ENCODE measurements at places on chromosomes 1 and 21. TPM values are rescaled to one million over a fixed set of nuclear protein-coding genes. Genes with fewer than 3 reads are reported as not detected.

DNA sequence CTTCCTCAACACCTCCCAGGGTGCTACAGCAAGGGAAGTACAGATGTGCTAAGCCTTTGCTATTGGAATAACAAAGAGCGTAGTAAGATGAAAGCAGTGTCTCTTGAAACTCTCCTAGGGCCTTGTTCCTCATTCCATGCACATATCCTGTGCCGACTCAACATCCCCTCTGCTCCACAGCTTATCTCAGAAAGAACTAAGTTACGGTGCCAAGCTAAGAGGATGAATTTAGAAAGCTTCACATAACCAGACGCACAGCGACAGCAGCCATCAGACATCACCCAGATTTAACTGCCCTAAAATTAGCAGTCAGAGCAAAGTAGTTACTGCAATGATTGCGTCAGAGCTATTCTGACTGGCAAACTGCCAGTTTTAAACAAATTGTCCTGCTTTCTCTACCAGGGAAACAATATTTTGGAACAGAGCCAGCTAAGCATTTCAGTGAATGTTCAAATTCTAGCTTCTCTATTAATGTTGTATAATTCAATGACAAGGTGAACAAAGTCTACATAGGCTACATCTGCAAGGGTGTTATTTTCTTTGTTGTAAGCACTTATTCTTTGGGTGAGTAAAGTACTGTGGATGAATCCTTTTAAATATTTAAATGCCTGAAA is 9.5 kb downstream of the SIPA1L2 start:
- DNase-seq = peak; percentile 65

DNA sequence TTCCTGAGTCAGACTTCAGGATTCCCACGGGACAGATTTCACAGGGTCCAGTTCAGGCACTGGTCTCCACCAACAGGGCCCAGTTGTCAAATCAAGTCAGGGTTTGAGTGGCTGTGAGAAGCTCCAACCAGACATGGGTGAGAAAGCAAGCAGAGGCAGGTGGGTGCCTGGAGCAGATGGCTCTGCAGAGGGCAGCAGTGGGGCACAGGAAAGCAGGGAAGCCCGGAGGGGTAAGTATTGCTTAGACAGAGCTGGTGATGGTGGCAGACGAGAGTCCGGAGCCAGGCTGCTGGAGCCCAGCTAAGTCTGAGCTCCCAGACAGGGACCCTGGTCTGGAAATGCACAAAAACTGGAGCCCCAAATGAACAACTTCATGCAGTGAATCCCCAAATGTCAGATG is 40.4 kb downstream of the RIMS3 start:
- peak; percentile 48 for DNase-seq

DNA sequence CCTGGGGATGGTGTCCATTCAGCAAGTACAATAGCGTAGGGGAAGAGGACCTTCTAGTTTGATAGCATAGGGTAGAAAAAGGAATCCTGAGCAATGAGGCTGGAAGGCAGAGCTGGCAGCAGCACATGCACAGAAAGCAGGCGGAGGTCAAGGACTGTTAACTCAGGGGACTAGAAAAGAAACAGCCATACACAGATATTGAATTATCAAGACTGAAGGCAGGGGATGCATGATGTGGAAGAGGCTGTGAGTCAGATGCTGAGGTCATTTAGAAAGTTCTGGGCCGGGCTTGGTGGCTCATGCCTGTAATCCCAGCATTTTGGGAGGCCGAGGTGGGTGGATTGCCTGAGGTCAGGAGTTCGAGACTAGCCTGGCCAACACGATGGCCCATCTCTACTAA is 65.6 kb downstream of the OPTC start:
- peak; percentile 86 for DNase-seq

Gene SPRR2E
- not detected for total RNA-seq

DNA sequence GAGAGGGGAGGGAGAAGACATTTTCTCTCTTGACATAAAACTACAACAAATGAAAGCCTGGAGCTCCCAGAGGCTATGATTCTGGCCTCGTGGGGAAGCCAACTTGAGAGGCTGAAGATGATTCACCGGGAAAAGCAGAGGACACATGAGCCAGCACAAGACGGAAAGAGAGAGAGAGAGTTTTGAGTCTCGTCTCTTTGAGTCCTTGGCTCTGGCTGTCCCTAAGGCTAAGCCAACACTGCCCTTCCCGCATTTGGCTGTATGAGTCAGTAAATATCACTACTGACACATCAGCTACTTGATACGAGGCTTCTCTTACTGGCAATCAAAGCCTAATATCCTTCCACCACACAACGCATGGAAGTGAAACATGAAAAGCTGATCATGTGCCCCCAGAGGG is 95.5 kb downstream of the GRIK3 start:
- peak; percentile 26 for DNase-seq

GRCh38 chr1:243313635-243314536 is 58.0 kb downstream of the SDCCAG8 start:
- DNase-seq = no peak

GRCh38 chr1:158098256-158098655 is 82.4 kb upstream of the CD1D start:
- DNase-seq = no peak

GRCh38 chr1:29452463-29453230 is 216.3 kb downstream of the PTPRU start:
- DNase-seq = no peak

Gene EDARADD
- total RNA-seq = 1.2 TPM

DNA sequence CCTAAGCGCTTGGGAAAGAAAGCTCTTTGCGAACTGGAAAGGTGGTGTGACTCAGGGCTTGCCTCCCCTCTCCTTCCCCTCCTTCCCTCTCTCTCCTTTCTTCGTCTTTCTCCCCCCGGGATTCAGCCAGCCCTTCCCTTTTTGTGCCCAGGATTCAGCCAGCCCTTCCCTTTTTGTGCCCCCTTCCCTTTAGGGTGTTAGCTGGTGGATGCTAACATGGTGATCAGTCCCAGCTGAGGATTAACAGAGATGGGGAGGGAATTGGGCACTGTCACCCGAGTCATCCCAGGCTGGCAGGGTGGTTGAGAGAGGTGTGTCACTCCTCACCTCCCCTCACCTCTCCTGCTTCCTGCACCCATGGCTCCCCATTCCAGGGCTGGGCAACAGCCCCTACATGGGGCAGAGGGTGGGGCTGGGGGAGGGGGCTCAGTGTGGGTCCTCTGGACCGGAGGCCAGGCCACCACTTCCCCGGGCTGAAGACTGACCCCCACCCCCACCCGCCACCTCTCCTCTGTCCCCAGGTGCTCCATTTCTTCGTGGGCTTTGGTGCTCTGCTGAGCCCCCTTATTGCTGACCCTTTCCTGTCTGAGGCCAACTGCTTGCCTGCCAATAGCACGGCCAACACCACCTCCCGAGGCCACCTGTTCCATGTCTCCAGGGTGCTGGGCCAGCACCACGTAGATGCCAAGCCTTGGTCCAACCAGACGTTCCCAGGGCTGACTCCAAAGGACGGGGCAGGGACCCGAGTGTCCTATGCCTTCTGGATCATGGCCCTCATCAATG is 51.5 kb downstream of the ELK4 start:
- DNase-seq = no peak

DNA sequence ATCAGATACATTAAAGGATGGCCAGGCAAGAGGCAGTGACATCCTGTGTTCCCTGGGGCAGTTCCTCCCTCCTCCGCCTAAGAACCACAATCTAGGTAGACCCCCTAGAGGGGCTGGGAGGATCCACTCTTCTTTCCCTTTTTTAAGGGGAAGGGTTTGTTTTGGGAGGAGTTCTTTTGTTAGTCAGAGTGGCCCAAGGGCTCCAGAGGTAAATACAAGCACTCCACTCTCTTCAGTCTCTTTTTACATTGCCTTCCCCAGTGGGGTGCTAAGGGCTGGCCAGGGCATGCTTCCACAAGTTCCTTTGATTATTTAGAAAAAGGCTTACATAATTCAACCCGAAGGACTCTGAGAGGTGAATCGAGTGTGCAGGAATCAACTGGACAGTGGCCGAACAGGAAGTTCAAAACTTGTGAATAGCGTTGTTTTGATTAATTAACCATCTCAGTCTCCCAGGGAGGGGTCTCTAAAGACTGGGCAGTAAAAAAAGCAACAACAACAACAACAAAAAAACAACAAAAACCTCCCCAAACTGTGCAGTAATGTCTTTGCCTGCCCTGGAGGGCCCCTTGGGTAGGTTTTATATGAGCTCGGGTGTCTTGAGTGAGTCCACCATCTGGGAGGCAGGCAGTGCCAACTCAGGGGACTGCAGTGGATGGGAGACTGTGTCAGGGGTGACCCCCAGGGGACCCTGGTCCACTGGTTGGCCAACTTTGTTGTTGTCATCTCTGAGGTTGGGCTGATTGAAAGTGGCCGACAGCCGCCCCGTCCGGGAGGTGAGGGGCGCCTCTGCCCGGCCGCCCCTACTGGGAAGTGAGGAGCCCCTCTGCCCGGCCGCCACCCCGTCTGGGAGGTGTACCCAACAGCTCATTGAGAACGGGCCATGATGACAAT is 33.2 kb upstream of the ENO1 start:
- peak; percentile 32 for DNase-seq

GRCh38 chr1:193905288-193906085 is 719.1 kb upstream of the B3GALT2 start:
- DNase-seq = peak; percentile 81

Gene PGBD5
- 0.98 TPM for total RNA-seq

DNA sequence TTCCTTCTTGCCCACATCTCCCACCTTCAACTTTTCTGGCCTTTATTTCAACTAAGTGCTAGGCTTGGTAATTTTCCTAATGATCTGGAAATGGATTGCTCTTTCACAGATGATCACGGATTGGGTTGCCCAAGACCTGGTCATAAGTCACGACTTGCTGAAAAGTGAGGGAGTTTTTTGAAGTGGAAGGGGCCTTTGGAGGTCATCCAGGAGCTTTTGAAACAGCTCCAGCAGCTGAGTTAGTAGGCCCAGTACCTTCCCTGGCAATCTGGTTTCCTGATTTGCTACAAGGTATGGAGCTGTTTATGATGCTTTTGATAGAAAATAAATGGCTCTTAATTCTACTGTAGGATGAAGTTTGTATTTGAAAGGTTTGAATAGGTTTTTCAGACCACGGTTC is 20.4 kb downstream of the GREM2 start:
- no peak for DNase-seq

Gene AMY2B
- not detected for total RNA-seq

GRCh38 chr21:33916200-33916567 is 580 bp upstream of the ATP5PO start:
- DNase-seq = no peak

- no peak for DNase-seq
These were observed 1.8 kb downstream of the BCAN start for GRCh38 chr1:156643778-156644092.

DNA sequence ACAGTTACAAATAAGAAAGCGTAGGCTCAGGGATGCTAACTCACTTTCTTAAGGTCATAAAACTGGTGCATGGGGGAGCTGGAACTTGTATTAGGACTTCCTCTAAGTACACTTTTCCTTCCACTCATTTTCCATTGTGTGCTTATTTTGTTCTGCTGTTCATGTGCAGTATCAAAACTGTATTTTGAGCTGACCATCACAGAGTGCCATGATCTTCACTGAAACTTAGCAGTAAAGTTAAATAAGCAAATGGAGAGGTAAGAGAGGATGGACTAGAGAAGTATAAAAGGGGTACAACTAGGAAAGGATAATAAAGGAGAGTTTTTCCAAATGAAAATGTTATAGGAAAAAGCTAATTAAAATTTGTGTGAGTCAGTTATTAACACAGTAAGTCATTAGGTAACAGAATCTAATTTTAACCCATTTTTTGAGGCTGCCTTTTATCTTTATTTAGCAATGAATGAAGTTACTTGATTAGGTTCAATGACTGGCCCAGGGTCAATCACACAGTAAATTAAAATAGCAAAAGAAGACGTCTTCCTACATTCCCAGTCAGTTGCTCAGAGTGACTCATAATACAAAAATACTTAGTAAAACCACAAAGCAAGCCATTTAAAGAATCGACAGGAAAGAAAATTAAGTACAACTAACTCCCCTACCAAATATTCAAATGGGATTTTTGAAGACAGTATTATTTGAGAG is 165.8 kb upstream of the C1orf105 start:
- DNase-seq = peak; percentile 94

Gene LCE2B
- not detected for total RNA-seq

DNA sequence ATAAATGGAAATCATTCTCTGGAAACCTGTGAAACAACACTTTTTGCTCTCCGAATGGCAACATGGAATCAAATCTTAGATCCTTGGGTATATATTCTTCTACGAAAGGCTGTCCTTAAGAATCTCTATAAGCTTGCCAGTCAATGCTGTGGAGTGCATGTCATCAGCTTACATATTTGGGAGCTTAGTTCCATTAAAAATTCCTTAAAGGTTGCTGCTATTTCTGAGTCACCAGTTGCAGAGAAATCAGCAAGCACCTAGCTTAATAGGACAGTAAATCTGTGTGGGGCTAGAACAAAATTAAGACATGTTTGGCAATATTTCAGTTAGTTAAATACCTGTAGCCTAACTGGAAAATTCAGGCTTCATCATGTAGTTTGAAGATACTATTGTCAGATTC is 45.7 kb downstream of the PTGFR start:
- peak; percentile 82 for DNase-seq

Gene FAM167B
- 0.20 TPM for total RNA-seq

- peak; percentile 50 for DNase-seq
These were observed 42.3 kb downstream of the NEK7 start for GRCh38 chr1:198199105-198199504.

Gene UTS2
- not detected for total RNA-seq

DNA sequence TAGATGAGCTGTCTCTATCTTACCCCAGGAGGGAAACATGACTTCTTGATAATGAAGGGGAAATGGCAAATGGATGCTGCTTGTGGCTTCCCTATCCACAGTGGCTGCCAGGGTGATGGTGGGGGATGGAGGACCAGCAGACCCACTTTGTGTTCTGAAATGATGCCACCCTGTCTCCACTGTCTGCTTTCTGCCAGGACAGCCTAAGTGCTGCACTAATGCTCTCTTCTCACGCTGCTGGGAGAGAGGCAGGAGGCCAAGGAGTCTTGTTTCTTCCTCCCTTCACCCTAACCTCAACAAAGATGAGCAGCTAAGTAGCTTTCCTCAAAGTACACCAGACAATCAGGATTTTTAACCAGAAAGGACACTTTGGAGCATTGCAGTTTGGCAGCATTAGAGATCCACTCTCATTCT is 36.6 kb downstream of the XCL1 start:
- DNase-seq = no peak

DNA sequence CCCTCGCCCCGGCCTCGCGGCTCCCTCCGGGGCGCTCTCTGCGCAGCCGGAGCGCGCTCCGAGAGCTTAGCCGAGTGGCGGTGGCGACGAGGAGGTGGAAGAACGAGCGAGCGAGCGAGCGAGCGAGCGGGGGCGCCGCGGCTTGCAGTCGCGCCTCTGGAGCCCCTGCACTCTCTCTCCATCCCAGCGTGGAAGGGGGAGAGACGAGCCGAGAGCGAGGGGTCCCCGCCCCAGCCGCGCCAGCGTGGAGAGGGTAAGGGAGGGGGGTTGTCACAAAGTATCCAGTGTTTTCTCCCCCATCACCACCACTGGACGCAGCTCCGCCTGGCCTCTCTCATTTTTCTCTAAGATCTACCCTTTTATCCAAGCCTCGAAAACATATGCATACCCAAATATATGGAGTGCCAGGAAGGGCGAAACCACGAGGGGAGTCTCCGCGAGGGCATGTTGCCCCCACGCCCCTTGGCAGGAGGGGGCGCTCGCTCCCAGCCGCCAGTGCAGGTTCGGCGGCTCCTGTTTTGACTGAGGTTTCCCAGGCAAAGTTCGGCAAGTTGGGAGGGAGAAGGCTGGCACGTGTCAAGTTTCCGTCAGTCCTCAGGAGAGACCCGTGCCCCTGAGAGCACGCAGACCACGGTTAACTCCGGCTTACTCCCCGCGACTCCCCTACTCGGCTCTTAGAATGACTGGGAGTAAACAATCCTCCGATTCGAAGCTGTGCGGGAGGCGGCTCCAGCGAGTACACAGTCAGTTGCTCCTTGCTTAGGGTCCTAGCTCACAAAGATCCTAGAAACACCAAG is 569 bp upstream of the DAB1 start:
- DNase-seq = peak; percentile 39

- no peak for DNase-seq
These were observed 364.7 kb downstream of the LMX1A start for GRCh38 chr1:164991763-164992314.

Data from M059J (cell line).